ENCODE measurements at places on chromosomes 2 and 18.

- DNase-seq: no peak
These were observed 60.5 kb upstream of the ZC3H15 start for GRCh38 chr2:186425576-186425975.

GRCh38 chr2:96832754-96833507 lies 10.9 kb downstream of the ANKRD23 start:
- no peak for DNase-seq

- no peak for DNase-seq
These were observed 245.9 kb downstream of the TFCP2L1 start for GRCh38 chr2:121038891-121039616.

DNA sequence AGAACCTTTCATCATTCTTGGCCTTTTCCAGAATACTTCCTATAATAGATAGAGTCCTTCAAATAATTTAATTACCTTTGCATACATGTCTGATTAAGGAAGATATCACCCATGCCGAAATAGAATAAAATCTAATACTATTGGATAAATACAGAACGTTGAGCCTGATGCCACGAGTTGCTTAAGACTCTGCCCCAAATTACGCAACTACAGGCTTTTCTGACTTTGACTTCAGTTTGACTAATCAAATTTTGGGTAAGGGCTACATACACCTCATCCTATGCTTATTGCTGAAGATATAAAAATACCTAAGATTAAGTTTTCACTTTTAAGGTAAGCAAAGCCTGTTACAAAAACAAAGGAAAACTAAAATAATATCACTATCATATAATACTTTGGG lies 1065.1 kb upstream of the NRXN1 start:
- no peak for DNase-seq
